ENCODE measurements at places on chromosomes 7 and 10.

DNA sequence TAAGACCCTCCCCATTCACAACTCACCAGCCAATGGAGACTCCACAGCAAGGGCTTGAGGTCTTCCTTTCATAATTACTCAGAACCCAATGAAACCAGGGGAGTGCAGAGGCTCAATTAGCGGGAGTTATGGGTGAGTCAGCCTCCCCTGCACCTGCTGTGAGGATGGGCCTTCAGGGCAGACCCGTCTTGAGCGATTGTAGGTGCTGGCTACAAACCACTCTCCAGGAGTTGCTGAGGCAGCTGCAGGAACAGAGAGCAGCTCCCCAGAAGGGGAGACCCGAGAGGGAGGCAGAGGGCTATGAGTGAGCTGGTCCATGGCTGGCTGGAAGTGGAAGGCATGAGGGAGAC, 58.5 kb upstream of the SORCS3 start:
- no peak for DNase-seq

GRCh38 chr10:6877722-6878392, 297.8 kb upstream of the PRKCQ start:
- no peak for DNase-seq

- no peak for DNase-seq
Observed at GRCh38 chr10:115903207-115903606, 369.8 kb downstream of the GFRA1 start.

GRCh38 chr7:82572195-82572880, 128.8 kb upstream of the CACNA2D1 start:
- peak; percentile 39 for DNase-seq

GRCh38 chr7:78232806-78233205, 434.2 kb downstream of the PHTF2 start:
- DNase-seq = no peak

DNA sequence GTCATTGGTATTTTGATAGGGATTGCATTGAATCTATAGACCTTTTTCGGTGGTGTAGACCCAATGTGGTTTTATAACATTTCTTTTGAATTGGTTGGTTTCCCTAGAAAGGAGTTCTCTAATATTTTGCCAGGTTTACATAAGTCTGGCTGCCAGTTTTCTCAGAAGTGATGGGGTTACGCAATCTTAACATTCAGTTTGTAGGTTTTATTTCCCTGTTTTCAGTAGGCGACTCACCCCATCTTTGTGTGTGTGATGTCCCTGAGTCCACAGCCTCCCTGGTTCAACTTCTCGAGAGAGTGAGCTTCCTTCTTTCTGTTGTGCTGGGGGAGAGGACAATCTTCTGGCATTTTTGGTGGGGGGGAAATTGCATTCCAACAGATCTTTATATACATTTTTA, 9.6 kb upstream of the KIF5B start:
- DNase-seq = no peak

GRCh38 chr10:119650062-119650461, 1.1 kb upstream of the BAG3 start:
- DNase-seq = no peak

DNA sequence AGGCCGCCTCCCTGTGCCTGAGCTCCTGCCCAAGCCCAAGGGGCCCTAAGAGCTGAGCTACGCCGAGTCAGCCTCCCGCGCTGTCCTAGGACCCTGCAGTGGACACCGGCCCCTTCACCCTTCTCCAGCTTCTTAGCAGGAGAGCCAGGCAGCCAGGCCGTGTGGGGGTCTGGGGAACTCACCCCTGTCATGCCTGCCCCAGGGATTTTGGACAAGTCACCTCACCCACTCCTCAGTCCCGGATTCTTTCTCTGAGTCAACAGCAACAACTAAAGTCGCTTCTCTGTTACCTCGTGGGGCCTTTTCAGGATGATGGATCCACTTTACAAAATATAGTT, 79.3 kb downstream of the MKI67 start:
- DNase-seq = no peak

GRCh38 chr7:142754681-142755575, 5.7 kb downstream of the PRSS1 start:
- no peak for DNase-seq

DNA sequence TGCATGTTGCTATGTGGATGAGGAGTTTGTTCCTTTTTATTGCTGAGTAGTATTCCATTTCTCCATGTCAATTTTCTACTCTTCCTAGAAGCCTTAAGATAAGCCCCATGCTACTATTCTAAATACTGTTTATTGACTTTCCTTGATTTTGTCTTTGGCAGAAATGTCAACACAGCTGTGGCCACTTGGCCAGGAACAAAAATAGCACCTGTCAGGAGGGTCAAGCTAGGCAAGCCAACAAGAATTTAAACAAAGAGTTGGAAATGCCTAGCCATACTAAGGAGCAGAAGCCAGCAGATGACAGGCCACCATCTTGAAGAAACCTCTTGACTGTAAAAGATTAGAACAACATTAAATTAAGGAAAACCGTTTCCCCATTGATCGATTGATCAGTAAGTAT, 34.7 kb downstream of the JAZF1 start:
- DNase-seq = no peak

DNA sequence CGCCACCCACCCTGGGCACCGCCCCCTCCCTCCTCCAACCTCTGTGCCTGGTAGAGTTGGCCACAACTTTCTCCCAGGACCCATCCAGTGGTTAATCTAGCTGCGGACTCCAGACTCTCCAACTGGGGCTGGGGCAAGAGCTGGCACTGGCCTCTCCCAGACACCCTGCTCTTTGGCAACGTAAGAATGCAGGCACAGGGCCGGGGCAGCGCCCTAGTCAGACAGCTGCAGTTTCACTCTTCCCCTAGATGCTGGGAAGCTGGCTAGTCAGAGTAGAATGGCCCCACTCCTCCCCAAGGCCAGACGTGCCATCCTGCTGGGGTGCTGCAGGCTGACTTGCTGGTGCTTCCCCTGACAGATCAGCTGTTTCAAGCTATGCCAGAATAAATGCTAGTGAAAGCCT, 22.1 kb downstream of the HSPA12A start:
- no peak for DNase-seq

GRCh38 chr10:11684717-11685645, 57.2 kb upstream of the ECHDC3 start:
- peak; percentile 8 for DNase-seq

DNA sequence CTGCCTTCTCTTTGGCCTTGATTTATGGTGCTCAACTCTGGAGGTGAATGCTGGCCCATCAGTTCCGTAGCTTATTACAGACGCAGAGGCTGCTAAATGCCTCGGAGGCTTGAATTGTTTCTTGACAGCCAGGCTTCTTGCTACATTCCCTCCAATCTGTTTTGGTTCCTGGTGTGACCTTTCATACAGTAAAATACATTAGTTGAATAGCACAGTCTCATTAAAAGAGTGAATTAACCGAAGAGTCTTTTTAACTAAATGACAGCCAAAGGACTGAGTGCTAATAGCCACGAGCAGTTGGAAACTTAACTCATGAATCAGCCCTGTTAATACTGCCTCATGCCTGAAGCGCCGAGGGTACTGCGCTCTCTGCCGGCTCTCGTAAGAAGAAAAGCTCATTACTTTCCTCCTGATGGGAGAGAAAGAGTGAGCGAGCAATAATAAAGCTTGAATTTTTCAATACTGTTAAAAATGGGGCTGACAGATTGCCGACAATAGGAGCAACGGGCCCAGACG, 236.4 kb upstream of the GPR26 start:
- DNase-seq = no peak

- DNase-seq = no peak
Observed at GRCh38 chr7:101614939-101615302, 14.2 kb downstream of the MYL10 start.

GRCh38 chr10:25555865-25556264, 378.2 kb upstream of the MYO3A start:
- no peak for DNase-seq

GRCh38 chr7:14400271-14400670, 410.8 kb upstream of the ETV1 start:
- DNase-seq = no peak

DNA sequence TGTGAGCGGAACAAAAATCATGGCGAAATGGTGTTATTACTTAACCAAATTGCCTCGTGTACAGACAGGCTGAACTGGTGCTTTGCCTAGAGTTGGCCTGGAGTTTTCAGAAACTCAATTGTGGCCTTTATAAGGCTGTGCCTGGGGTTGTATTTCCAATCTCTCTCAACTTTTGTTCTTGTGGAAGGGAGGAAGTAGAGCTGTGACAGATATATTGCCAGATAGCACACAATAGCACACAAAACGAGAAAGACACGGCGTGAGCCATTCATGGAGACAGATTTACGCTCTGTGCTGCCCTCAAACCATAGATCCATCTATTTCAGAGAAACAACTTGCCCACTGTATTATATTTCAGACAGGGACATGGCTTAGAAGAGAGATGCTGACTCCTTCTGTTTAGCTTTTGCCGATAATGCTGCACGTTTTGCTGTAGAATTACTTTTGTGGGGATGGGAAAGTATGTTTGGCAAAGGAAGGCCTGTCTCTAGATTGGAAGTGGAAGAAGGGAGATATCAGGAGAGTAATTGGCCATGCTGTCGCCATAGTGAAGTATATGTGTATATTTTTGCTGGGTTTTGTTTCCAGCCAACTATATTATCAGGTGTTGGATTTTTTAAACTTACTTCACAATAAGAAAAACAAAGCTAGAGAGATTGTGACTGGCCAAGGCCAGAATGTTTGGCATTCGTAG, 80.4 kb downstream of the AUTS2 start:
- DNase-seq = no peak

DNA sequence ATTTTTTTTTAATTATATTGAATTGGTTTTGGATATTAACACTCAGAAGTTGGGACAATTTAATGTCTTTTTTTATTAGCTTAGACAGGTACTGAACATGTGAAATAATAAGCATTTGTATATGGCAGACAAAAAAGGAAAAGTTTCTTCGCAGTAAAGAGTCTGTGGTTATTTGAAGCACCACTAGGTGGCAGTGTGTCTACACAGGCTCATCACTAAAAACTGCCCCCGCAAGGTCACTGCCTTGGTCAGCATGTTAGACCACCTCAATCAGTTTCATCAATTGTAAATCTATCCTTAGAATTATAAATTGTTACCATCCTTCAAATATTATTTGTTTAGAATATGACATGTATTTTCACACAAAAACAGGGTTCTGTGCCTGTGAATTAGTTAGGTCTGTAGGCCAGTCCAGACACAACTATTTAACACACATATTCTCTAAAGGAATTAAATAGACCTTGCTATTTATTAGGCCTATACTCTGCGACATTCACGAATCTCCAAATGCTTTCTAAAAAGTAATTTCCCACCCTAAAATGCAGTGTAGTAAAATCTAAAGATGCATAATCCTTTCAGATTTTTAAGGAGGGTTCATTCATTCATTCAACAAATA, 17.0 kb downstream of the PNLIPRP3 start:
- no peak for DNase-seq

DNA sequence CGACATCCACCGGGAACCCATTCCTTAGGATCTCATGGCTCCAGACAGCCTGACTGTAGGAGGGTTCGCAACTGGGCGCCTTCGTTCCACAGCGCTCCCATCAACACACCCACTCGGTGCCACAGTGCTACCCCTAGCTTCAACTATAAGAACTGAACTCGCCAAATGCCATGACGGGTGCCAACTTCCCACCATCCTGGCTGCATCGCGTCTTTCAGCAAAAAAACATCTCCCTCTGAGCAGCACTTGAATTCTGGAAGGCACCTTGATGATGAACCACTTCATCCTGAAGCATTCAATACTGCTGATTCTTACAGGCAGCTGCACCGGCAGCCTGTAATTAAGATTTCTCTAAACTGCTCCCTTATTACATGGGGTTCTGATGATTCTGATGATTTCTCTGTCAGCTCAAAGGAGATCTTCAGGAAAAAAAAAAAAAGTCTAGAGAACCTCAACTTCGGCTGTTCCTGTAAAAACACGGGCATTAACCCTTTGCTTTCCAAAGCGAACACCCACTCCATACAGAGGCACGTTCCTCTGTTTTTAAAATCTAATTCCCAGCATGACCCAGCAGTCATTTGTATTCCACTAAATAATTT, 1.3 kb downstream of the CYTH3 start:
- DNase-seq = peak; percentile 50

DNA sequence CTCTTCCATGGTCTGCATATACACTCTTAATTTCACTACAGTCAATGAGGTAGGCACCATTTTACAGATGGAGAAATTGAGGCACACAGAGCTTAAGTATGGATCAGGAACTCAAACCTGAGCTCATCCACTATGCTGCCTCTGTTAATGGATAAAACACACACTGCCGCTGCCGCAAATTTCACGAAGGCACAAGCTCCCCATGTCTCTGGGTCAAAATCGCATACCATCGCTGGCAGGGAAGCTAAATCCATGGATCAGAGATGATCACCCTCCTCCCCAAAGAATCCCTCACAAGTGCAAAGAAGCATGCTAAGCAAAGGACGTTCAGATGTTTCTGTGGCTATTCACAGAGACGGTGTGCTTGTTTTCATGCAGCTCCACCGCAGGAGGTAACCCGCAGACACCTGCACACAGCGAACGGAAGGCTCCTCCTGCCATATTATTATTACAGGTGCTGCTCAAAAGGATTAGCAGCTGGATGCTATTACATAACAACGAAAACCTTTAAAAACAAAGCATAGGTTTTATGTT, 109.3 kb downstream of the UBE2H start:
- DNase-seq = no peak

DNA sequence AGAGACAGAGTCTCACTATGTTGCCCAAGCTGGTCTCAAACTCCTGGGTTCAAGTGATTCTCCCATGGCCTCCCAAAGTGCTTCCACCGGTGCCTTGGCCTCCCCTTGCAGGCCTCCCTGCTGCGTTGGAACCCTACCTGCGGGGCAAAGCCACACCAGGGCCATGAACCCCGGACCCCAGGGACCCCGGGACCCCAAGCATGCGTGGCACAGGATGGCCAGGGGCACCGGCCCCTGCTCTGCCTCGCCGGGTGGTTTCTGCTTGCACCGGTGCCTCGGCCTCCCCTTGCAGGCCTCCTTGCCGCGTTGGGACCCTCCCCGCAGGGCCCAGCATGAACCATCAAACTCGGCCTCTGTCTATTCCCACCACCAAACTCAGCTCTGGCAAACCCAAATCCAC, 301.0 kb upstream of the NPVF start:
- DNase-seq = no peak

- no peak for DNase-seq
Observed at GRCh38 chr7:47039904-47040303, 542.0 kb downstream of the TNS3 start.

DNA sequence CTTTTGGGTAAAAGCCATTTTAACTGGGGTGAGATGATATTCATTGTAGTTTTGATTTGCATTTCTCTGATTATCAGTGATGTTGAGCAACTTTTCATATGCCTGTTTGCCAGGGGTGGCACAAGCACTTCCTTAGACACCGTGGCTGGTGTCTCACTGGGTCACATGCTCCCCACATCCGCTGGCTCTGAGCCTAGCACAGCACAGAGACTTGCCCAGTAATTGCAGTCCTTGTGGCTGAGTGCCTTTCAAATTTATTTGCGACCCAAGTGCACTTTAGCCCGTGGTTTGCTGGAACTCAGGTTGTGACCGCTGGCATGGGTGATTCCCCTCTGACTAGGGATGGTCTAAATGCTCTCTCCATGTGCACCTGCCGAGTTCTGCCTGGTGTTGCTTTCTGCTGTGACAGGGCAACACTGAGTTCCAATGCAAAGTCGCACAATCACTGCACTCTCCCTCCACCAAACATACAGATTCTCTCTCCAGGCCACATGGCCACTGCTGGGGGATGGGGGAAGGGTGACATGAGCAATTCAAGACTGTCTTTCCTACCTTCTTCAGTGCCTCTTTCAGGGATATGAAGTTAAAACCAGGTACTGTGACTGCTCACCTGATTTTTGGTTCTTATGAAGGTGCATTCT, 66.5 kb downstream of the ZNF277 start:
- DNase-seq = no peak

- DNase-seq = no peak
Observed at GRCh38 chr10:70619271-70620019, 16.9 kb upstream of the PRF1 start.

All from C1 segment of cervical spinal cord (tissue), 14 donors.